ENCODE measurements at places on chromosomes 11 and 22.

- DNase-seq, result no peak
Measured at GRCh38 chr11:108524422-108524821, 26.2 kb upstream of the POGLUT3 start.

GRCh38 chr11:15519124-15519791, 404.5 kb downstream of the INSC start:
- no peak for DNase-seq

GRCh38 chr11:8262552-8263108, 1.0 kb downstream of the LMO1 start:
- no peak for DNase-seq

GRCh38 chr11:134942681-134943080, 530.6 kb upstream of the B3GAT1 start:
- no peak for DNase-seq

All from activated T-helper 9 cell treated with anti-CD3 and anti-CD28 coated beads, Interleukin-2, amount 50 U/mL, for 16 hours (primary cell).